ENCODE measurements at places on chromosomes 13 and 19. TPM values are rescaled to one million over a fixed set of nuclear protein-coding genes. Genes with fewer than 3 reads are reported as not detected.

- no peak overlapping the region for H3K27ac ChIP-seq
- H3K36me3 ChIP-seq = no peaks in the 10 kb centered on the region
- H3K4me3 ChIP-seq = no peak overlapping the region
- H3K4me1 ChIP-seq = no peaks in the 10 kb centered on the region
- DNase-seq = no peak
- H3K27me3 ChIP-seq = no peaks in the 10 kb centered on the region
These were observed 71.4 kb downstream of the MIPEP start for GRCh38 chr13:23817830-23818229.

- H3K36me3 ChIP-seq = peaks cover 2% of the 10 kb centered on the region
- no peak overlapping the region for H3K4me3 ChIP-seq
- H3K4me1 ChIP-seq = no peaks in the 10 kb centered on the region
- H3K27ac ChIP-seq = no peak overlapping the region
- H3K27me3 ChIP-seq = no peaks in the 10 kb centered on the region
These were observed 141.5 kb downstream of the TDRD3 start for GRCh38 chr13:60538566-60538965.

- H3K27ac ChIP-seq = no peak overlapping the region
- H3K4me3 ChIP-seq = no peak overlapping the region
- no peaks in the 10 kb centered on the region for H3K27me3 ChIP-seq
- DNase-seq = no peak
- no peaks in the 10 kb centered on the region for H3K36me3 ChIP-seq
These were observed 269.5 kb upstream of the PCDH20 start for GRCh38 chr13:61684976-61685681.

DNA sequence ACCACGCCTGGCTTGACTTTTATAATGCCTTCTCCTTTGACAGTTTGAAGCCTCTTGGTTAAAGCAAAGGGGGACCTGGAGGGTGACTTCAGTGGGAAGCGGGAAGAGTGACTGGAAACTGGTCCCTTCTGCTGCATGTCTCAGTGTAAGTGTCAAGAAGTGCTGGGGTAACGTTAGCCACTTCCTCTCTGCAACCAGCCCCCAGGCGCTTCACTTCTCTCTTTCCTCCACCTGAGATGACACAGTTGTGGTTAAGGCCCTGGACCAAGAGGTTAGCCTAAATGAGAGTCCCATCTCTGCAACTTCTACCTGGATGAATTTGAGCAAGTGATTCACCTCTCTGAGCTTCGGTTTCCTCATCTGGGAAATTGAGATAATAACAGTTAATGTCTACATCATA is 16.3 kb downstream of the LEUTX start:
- no peak for DNase-seq
- no peaks in the 10 kb centered on the region for H3K36me3 ChIP-seq
- H3K27me3 ChIP-seq = peaks cover 3% of the 10 kb centered on the region
- peaks cover 2% of the 10 kb centered on the region for H3K4me1 ChIP-seq
- no peak overlapping the region for H3K4me3 ChIP-seq

- DNase-seq = no peak
- peaks cover 17% of the 10 kb centered on the region for H3K4me1 ChIP-seq
- no peaks in the 10 kb centered on the region for H3K27me3 ChIP-seq
These were observed 2.2 kb downstream of the KBTBD6 start for GRCh38 chr13:41130356-41130755.

GRCh38 chr13:46303742-46304385 is 83.2 kb downstream of the RUBCNL start:
- no peaks in the 10 kb centered on the region for H3K4me1 ChIP-seq
- no peaks in the 10 kb centered on the region for H3K27me3 ChIP-seq
- H3K4me3 ChIP-seq = no peak overlapping the region
- no peaks in the 10 kb centered on the region for H3K36me3 ChIP-seq

DNA sequence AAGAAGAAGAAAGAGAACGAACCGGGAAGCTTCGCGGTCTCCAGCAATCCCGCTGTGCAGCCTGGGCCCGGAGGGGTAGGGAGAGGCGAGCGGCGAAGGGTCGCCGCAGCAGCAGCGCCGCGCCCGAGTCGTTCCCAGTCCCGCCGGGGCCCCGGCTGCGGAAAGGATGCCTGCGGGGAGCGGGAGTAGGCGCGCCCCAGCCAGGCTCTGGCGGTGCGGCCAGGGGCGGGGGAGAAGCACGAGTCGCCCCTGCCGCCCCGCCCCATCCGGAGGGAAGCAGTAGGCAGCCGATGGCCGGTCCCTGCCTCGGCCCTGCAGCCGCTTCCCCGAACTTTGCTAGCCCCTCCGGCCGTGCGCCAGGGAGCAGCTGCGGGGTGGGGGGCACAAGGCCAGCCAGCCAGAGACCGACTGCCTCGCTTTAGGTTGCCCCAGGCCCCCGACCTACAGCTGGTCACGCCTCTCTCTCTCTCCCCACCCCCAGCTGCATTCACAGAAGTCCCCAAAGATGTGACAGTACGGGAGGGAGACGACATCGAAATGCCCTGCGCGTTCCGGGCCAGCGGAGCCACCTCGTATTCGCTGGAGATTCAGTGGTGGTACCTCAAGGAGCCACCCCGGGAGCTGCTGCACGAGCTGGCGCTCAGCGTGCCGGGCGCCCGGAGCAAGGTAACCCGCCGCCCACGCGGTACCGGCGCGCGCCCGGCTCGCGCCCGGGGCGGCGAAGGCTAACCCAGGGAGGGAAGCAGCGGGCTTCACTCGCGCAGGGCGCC is 1.1 kb downstream of the VSTM2B start:
- no peaks in the 10 kb centered on the region for H3K36me3 ChIP-seq
- DNase-seq = no peak
- no peak overlapping the region for H3K27ac ChIP-seq
- H3K4me1 ChIP-seq = peaks cover 4% of the 10 kb centered on the region
- H3K4me3 ChIP-seq = no peak overlapping the region

- DNase-seq = no peak
- H3K4me1 ChIP-seq = no peaks in the 10 kb centered on the region
These were observed 21.9 kb downstream of the IQCN start for GRCh38 chr19:18252370-18252717.

GRCh38 chr13:97539651-97540610 is 106.0 kb downstream of the RAP2A start:
- DNase-seq = no peak
- H3K4me1 ChIP-seq = no peaks in the 10 kb centered on the region
- no peak overlapping the region for H3K4me3 ChIP-seq
- no peak overlapping the region for H3K27ac ChIP-seq
- H3K27me3 ChIP-seq = no peaks in the 10 kb centered on the region

DNA sequence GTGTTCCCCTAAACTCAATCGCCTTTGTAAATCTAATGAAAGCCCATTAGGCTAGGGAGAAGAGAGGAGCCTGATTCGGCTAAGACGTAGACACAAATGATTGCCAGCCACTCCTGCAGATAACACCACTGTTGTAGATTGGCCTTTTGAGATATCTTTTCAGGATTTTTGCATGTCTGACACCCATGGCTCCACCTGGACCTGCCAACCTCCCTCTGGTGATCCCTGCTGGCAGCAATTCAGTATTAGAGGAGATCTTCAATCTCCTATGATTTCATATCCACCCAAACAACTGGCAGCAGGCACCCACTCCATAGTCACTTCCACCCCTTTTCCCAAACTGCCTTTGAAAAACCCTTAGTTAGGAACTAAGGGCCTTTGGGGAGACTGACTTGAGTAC is 191.9 kb upstream of the UBL3 start:
- no peak overlapping the region for H3K27ac ChIP-seq
- H3K4me1 ChIP-seq = peaks cover under 1% of the 10 kb centered on the region
- no peak for DNase-seq
- no peaks in the 10 kb centered on the region for H3K27me3 ChIP-seq
- no peak overlapping the region for H3K4me3 ChIP-seq

DNA sequence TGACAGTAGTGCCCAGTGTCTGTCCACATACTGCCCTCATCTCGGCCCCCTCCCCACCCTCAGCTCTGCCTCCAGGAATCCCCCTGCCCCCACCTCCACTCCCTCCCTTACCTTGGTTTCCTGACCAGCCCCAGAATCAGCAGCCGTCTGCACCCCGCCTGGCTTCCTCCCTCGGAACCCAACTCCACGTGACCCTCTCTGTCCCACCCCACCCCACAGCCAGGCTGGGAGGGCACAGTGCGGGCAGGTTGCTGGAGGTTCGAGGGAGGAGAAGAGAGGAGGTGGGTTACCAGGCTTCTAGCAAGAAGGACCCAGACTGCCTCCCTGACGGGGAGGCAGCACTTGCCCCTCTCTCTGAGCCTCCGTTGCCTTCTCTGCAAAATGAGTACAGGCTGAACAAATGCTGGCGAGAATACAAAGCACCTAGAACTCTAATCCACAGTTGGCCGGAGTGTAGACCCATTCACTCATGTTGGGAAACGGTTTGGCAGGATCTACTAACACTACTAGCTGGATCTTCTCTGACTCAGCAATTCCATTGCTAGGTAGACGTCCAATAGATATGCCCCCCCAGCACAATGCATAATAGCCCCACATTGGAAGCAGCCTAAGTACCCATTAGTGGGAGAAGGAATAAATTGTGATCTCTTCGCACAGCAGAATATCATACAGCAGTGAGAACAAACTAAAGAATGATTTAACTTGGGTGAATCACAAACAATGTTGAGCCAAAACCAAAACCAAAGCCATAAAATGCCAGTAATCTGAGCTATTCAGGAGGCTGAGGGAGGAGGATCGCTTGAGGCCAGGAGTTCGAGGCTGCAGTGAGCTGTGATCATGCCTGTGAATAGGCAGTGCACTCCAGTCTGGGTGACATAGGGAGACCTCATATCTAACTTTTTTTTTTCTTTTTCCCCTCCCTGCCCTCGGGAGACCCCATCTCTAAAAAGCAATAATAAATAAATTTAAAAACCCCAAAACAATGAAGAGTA is at the start of gene RASAL3:
Gene RASAL3 (minus strand): TSS at position 151 of the 992 bp plus-strand sequence. CDS start 186 bp downstream, outside the sequence.
- H3K4me3 ChIP-seq = no peak within 1 kb of the TSS
- H3K4me1 ChIP-seq = peaks cover 16% of the 10 kb centered on the region
- peak within 1 kb of the TSS; percentile 55 for H3K27ac ChIP-seq

- peaks cover 47% of the 10 kb centered on the region for H3K4me1 ChIP-seq
- DNase-seq = no peak
- peaks cover 8% of the 10 kb centered on the region for H3K36me3 ChIP-seq
- no peak overlapping the region for H3K4me3 ChIP-seq
These were observed 3.5 kb downstream of the CIC start for GRCh38 chr19:42272535-42272897.

- no peaks in the 10 kb centered on the region for H3K27me3 ChIP-seq
- no peak for DNase-seq
- H3K4me3 ChIP-seq = no peak overlapping the region
- H3K27ac ChIP-seq = no peak overlapping the region
These were observed 691.6 kb downstream of the DIAPH3 start for GRCh38 chr13:59472134-59472533.

- no peaks in the 10 kb centered on the region for H3K27me3 ChIP-seq
- no peak overlapping the region for H3K4me3 ChIP-seq
- no peaks in the 10 kb centered on the region for H3K36me3 ChIP-seq
- H3K4me1 ChIP-seq = no peaks in the 10 kb centered on the region
- no peak for DNase-seq
These were observed 9.5 kb downstream of the POLR1D start for GRCh38 chr13:27631156-27631555.

DNA sequence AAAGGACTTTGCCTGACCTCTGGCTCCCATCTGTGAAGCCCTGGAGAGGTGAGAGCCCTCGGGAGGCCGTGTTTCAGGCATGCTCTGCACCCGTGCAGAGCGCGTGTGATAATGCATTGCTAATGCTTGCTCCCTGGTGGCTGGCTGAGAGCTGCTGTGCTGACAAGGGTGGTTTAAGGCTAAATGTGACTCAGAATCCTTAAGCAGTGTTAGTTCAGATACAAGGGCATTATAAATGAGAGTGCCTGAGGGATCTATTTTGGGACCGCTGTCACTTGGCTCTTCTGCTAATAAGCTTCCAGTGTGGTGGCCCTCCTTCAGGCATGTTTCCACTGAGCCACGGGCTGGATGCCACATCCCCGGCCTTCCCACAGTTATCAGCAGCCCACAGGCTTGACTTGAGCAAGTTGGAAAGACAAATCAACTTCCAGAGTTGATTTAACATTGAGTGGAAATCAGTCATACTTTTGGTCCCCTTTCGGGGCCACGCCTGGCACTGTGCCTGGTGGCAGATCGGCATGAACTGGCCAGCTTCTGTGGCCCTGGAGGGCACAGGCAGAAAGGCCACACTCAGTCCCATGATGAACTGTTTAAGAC is 17.0 kb downstream of the ALOX5AP start:
- no peak overlapping the region for H3K4me3 ChIP-seq
- H3K4me1 ChIP-seq = no peaks in the 10 kb centered on the region
- no peak overlapping the region for H3K27ac ChIP-seq
- no peaks in the 10 kb centered on the region for H3K27me3 ChIP-seq
- no peak for DNase-seq

DNA sequence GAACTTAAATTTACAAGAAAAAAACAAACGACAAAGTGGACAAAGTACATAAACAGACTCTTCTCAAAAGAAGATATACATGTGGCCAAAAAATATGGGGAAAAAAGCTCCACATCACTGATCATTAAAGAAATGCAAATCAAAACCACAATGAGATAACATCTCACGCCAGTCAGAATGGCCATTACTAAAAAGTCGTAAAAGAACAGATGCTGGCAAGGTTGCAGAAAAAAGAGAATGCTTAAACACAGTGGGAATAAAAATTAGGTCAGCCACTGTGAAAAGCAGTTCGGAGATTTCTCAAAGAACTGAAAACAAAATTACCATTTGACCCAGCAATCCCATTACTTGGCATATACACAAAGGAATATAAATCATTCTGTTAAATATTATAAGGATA is 132.7 kb downstream of the UGGT2 start:
- no peaks in the 10 kb centered on the region for H3K27me3 ChIP-seq
- H3K4me1 ChIP-seq = no peaks in the 10 kb centered on the region
- H3K4me3 ChIP-seq = no peak overlapping the region

DNA sequence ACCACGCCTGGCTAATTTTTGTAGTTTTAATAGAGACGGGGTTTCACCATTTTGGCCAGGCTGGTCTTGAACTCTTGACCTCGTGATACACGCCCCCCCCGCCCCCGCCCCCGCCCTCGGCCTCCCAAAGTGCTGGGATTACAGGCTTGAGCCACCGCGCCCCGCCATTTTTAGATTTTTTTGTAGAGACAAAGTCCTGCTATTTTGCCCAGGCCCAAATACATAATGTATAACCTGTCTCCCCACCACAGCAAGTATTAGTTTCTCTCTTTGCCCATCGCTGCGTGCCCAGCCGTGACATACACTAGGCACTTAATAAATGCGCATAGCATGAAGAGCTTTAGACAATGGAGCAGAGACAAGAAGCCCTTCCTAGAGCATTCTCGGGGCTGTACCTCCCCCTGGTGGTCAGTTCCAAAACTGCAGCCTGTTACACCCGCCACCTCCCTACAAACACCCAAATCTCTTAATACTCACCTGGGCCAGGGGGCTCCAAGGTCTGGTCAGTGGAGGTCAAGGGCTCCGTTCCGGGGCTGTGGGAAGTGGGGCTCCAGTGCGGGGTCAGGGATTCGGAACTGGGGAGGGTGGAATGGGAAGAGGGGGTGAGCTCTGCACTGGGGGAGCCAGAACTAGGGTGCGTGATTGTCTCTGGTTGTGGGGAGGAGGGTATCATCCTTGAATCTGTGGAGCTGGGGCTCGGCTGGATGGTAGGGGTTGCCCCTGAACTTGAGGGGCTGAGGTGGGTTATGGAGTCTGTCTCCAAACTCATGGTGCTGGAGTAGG is 22.5 kb downstream of the IQCN start:
- peak; percentile 87 for DNase-seq
- H3K4me1 ChIP-seq = no peaks in the 10 kb centered on the region
- H3K36me3 ChIP-seq = no peaks in the 10 kb centered on the region
- H3K27me3 ChIP-seq = no peaks in the 10 kb centered on the region

LIM2 gene
- not detected for total RNA-seq

ZNF497 gene
- 1.1 TPM for total RNA-seq

POU2F2 gene
- 0.75 TPM for total RNA-seq

Measured in liver (tissue), 10 donors.